ENCODE measurements at places on chromosomes 2 and 18. TPM values are rescaled to one million over a fixed set of nuclear protein-coding genes. Genes with fewer than 3 reads are reported as not detected.

- DNase-seq, result peak; percentile 73
Measured at GRCh38 chr2:85705680-85706039, 11.5 kb downstream of the GNLY start.

DNA sequence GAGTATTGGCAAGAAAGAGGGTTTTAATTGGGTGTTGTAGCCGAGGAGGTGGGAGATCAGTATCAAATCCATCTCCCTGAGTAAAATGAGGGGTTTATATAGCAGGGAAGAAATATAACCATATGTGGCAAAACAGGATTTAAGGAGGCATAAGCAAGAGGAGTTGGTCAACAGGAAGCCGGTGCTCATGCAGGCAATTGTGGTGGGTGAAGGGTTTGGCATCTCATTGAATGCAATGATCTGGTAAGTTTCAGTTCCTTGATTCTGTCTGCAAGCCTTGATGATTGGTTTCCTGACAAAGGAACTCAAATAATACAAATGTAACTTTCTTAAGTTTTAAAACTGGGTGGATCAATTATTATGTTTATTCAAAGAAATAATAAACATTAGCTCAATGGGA lies 564.4 kb upstream of the LINC00305 start:
- DNase-seq, result no peak

- no peak for DNase-seq
Measured at GRCh38 chr2:127661072-127661649, 14.2 kb downstream of the LIMS2 start.

DNA sequence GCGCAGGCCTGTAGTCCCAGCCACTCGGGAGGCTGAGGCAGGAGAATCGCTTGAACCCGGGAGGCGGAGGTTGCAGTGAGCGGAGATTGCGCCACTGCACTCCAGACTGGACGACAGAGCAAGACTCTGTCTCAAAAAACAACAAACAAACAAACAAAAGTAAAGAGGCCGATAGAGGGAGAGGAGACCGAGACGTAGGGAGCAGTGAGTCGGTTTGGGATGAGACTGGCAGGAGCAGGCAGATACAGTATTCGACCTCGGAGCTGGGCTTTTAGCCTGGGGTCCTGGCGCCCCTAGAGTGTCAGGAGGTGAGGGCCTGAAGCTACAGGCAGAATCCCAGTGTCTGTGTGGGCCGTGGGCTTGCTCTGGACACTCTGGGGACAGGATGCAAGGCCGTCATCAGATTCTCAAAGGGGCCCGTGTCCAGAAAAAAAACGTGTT lies 51.2 kb downstream of the SLC4A1AP start:
- DNase-seq, result no peak

DNA sequence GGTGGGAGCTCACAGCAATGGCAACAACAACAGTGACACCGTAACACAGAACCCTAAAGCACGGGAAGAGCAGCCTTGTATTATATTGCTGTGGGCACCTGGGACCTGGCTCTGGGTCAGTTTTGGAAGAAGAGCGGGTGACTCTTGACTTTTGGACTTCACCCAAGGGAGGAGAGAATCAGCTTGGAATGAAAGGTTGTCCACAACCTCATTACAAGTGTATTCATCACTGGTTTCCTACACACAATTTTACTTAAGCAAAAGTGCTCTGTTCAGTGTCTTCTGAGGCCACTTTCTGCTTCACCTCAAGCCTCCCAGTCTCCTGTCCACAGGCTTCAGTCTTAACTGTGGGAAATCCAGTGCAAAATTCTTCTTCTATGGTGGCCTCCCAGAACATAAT lies 263.8 kb downstream of the KCNE4 start:
- DNase-seq, result no peak

The REG1B gene
- not detected for total RNA-seq

The CHRND gene
- not detected for total RNA-seq

The PSMA8 gene
- not detected for total RNA-seq

DNA sequence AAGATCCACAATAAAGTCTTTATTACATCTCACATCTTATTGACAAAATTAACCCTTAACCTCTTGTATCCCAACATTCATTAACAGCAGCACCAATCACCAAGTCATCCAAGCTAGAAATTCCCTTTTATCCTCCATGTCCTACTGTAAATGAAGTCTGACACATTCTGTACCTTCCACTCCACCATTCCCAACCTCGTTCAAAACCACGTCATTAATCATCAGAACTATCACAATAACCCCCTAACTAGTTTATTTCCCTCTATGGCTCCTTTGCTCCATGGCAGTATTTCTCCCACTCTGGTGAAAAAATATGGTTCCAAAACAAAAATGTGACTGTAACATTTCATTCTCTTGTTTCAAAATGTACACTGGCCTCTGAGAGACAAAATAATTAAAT lies 1626.2 kb downstream of the LRP1B start:
- no peak for DNase-seq

DNA sequence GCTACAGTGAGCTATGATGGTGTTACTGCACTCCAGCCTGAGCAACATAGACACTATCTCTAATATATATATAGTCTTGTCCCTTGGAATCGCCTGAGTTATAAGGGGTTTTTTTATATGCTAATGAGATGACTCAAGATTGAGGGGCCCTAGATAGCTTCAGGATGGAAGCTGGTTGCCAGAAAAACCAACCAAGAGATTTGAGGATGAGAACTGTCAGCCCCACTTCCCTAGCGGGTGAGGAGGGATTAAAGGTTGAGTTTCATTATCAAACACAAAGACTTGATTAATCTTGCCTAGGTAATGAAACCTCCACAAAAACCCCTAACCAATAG lies 12.6 kb upstream of the GALM start:
- DNase-seq, result no peak

- DNase-seq, result no peak
Measured at GRCh38 chr18:38406607-38407006, 841.0 kb upstream of the CELF4 start.

DNA sequence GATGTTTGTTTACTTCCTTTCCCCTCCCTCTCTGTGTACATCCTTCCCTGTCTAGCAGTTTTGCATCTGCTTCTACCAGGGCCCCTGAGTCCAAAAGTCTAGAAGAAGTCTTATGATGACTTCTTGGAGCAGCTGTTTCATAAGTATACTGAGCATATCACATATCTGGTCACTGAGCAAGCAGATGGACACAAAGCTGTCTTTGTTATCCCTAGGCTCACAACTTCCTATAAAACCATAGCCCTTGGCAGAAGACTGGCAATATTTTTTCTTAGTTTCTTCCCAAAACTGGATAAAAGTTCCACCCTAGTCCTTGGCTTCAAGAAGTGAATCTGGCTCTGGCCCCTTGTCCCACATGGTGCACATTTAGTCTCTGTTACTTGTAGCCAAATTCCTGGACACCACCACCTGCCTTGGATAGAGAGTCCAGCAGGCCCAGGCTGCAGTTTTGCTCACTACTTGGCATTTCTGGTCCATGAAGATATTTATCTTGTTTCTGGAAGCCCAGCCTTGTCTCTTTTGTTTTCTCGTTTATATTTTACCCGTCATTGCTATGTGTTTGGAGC lies 22.5 kb downstream of the THOC1 start:
- DNase-seq, result no peak

- DNase-seq, result no peak
Measured at GRCh38 chr2:207772081-207772843, 2.6 kb upstream of the FZD5 start.

- DNase-seq, result no peak
Measured at GRCh38 chr2:112465382-112465781, 16.6 kb upstream of the TTL start.

GRCh38 chr2:148989882-148990493 lies 48.5 kb upstream of the LYPD6B start:
- no peak for DNase-seq

- DNase-seq, result no peak
Measured at GRCh38 chr2:205568620-205569019, 113.7 kb upstream of the NRP2 start.

The TCF7L1 gene
- 6.9 TPM for total RNA-seq

The ERFE gene
- total RNA-seq, result 0.98 TPM

GRCh38 chr2:9741110-9741509 lies 102.2 kb upstream of the TAF1B start:
- no peak for DNase-seq

The HAAO gene
- 6.2 TPM for total RNA-seq

DNA sequence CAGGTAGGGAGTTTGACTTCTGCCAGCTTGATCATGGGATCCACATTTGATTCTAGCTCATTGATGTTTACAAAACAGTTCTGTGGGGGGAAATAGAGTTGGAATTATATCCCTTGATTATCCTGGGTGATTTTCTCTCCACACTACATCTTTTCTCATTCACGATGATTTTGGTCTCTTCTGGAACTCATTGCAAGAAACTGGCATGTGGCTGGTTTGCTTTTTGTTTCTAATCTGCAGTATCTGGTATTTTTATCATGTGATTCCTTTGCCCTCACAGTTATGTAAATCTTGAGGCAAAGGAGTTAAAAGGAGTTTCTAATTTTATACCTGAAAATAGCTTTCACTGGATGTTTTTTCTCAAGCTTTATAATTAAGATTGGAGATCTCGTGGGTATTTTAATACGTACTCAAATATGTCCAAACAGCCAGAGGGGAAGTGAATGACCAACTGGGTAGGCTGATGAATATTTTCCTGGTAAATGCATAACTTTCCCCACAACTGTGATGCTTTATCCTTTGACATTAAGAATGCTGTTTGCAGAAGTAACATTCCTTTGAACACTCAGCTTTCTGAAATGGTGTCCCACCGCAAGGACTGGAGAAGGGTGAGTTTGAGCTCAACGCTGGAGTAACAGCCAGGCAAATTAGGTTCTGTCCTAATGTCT lies 502.9 kb upstream of the ZEB2 start:
- DNase-seq, result no peak

The UGT1A3 gene
- not detected for total RNA-seq

Measured in breast epithelium (tissue), 4 donors.